Smooth muscle cell of the brain vasculature (primary cell): ENCODE measurements at places on chromosomes 5 and 9.

DNA sequence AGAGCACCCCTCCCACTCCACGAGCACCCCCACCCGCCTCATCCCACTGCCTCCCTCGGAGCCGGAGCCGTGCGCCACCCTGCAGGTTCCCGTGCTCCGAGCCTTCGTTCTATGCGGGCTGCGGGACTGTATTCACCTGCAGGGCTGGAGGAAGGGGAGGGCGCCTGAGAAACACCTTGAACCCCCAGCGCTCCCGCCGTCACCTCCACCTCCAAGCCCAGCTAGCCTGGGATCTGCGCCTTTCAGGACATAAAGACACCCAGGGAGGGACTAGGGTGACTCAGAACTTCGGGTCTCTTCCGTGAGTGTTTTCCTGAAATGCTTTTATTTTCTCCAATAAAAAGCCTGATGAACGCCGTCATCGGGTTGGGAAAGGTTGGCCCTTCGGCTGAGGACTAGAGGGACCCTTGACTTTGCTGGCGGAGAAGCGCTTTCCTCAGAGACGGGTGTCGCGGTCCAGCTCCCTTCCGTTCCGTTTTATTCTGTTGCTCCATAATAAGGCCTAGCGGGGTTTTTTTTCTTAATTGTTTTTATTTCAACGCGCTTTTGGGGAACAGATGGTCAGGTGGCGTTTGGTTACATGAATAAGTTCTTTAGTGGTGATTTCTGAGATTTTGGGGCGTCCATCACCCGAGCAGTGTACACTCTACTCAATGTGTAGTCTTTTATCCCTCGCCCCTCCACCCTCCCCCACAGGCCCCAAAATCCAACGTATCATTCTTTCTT, 4.6 kb downstream of the TLX3 start:
- DNase-seq, result no peak

DNA sequence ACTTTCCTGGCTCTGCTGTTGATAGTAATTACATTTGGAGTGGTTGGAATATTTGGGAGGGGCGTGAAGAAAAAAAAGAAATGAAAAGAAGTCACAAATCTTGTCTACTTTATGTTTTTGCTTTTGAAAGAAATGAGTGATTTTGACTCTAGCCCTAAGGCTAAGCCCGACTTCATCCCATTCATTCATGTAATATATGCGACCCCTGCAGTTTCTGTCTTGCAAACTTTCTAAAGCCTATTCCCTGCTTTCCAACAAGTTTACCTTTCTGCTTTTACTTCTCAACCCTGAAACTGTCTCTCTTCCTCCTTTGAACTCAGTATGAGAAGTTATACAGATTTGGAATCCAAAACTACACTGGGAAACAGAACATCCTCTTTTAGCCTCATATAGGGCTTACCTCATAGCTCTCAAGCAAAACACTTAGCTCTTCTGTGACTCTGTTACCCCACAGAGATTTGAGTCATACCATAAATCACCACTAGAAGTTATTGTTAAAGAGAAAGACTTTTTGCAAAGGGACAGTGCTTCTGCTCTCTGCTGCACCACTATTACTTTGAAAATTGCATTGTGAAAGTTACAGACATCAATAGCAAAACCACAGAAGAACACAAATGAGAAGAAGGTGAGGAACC, 1.6 kb downstream of the CFAP95 start:
- DNase-seq, result no peak

GRCh38 chr5:19920761-19921160, 67.2 kb downstream of the CDH18 start:
- no peak for DNase-seq

DNA sequence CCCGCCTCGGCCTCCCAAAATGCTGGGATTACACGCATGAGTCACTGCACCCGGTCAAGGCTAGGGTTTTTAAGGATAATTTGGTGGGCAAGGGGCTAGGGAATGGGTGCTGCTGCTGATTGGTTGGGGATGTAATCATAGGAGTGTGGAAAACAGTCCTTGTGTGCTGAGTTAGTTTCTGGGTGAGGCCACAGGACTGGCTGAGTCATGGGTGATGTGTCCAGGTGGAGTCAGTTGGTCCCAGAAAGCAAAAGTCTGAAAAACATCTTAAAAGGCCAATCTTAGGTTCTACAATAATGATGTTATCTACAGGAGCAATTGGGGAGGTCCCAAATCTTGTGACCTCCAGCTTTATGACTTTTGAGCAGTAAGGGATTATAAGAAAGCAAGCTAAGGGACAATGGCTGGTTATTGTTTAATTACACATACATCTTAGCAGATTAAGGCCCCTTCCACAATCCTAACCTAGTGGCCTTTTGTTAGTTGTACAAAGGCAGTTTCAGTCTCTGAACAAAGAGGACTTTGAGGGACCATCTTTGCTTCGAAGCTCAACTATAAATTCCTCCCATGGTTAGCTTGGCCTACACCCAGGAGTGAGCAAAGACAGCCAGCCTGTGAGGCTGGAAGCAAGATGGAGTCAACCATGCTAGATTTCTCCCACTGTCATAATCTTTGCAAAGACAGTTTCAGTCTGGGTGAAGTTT, 5.5 kb upstream of the AOPEP start:
- DNase-seq, result no peak

GRCh38 chr5:20678386-20678785, 690.4 kb upstream of the CDH18 start:
- DNase-seq, result no peak

DNA sequence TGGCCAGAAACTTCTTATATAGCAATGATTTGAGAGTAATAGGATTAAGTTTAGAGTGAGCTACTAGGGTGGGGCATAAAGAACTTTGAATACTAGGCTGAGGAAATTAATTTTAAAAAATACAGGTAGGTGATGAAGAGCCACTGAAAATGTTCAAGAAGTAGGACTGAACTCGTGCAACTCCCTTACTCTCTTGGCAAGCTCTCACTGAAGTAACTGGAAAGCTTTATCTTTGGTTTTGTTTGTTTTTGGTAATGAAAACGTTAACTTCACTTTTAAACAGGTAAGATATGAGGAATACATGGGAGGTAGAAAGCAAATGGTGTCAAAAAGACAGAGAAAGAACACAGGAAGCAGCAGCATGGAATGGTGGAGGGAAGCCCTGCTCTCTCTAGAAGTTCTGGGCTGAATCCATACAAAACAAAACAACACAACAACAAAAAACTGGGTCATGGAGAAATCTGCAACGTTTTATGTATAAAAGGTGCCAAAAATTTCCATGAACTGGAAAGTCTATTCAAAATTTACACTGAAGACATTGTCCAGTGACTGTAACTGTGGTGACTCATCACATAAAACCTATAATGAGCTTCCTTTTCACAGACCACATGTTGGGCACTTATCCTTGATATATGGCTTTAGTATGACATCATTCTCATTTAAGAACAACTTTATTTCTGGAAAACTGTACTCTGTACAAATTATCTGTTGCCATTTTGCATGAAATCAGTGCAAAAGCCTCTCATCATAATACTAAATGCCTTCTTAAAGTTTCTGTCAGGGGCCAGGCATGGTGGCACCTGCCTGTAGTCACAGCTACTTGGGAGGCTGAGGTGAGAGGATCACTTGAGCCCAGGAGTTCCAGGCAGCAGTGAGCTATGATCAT, 91.2 kb upstream of the CHD1 start:
- no peak for DNase-seq

- DNase-seq, result no peak
Observed at GRCh38 chr9:132169672-132170392, 8.0 kb downstream of the NTNG2 start.

DNA sequence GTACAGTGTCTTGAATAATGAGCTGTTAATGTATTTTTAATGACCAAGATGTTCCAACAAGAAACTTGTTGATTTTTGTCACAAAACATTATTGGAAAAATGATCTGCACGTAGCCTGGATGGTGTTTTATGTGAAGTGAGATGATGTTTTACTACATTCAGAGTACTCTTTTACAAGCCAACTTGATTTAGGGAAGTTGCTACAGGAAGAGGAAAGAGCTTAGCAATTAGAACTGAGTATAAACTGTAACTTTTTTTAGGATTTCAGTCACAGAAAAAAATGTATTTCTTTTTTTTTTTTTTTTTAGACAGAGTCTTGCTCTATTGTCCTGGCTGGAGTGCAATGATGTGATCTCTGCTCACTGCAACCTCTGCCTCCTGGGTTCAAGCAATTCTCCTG, 113.6 kb upstream of the ADRA1B start:
- no peak for DNase-seq

- DNase-seq, result no peak
Observed at GRCh38 chr5:65073250-65073661, 304.5 kb downstream of the CWC27 start.

- DNase-seq, result peak; percentile 28
Observed at GRCh38 chr5:56211298-56211865, 21.7 kb downstream of the ANKRD55 start.

DNA sequence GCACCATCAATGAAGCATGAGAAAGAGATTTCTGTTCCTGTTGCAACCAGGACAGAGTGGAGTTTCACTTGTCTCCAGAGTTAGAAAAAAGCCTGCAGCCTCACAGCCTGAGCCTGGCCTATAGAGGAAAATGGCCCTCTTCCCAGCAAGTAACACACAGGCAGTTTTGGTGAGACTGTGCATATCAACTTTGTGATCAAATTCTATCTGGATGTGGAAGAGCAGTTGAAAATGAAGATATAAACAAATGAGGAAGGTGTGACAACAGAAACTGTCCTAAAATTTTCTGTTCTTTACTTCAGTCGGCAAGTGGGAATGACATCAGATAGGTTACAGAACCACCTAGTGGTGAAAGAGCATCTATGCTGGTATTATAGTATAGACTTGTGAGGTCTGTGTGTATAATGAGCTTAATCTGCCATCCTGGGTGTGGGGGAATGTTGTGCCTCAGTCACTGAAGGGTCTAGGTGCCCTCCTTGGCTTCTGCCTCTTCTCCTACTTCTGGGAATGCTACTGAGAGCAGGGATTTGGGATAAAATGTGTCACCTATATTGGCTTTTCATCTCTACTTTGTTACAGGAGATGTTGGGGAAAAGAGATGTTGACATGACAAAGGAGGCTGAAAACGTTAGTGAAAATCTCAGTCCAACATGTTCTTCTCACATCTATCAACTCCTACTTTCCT, 28.2 kb downstream of the YIPF5 start:
- peak; percentile 10 for DNase-seq

DNA sequence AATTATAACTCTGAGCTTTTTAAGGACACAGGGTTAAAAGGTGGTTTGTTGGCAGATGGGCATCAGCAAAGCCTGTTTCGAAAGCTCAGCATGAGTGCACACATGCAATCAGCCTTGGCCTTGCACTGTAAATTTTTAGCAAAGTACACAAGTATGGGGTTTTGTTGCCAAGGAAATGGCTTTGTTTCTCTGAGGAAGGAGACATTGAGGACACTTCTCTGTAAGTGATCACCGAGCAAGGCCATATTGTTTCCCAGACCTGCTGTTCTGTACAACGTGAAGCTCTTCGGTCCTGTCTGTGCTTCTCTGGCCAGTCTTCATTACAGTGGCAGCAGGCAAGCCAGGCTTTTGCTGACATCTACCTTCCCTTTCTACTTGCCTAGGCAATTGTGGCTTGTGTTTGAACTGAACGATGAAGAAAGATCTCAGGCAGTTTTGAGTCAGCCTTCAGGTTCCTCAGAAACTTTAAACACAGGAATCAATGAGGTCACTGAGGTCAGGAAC, 27.9 kb upstream of the GLRX start:
- no peak for DNase-seq

GRCh38 chr9:85586684-85587083, 155.1 kb downstream of the AGTPBP1 start:
- DNase-seq, result no peak
